ENCODE measurements at places on chromosomes 3 and 15.

DNA sequence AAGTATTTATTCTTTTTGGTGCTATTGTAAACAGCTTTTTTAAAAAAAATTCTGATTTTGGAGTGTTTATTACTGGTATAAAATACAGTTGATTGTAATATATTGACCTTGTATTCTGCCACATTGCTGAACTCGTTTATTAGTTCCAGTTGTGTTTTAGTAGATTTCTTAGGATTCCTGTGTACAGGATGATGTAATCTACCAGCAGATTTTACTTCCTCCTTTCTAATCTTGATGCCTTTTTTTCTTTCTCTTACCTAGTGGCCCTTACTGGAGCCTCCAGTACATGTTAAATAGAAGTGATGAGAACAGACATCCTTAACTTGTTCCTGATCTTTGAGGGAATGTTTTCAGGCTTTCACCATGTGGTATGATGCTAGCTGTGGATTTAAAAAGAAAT lies 70.4 kb upstream of the KY start:
- DNase-seq = no peak

GRCh38 chr15:59419170-59419569 lies 18.8 kb upstream of the FAM81A start:
- DNase-seq = no peak

GRCh38 chr3:144760831-144761230 lies 789.2 kb downstream of the DIPK2A start:
- DNase-seq = no peak

- DNase-seq = peak; percentile 86
These were observed 951 bp downstream of the POMGNT2 start for GRCh38 chr3:43104660-43105595.

DNA sequence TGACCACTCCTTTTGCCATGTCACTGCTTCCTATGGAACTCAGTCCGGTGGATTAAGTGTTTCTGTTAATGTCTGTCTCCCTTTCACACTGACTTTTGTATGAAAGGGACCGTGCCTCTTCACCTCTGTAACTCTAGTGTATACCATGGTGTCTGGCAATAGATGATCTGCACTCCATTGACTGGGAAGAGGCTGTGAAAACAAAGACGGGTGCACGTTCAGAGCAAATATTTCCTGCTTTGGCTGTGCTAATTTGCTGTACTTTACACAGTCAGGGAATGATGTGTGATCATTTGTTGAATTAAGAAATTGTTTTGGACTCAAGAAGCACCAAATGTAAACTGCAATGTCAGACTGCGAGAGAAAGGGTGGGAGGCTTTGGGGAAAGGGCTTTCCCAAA lies 315.2 kb downstream of the RORA start:
- no peak for DNase-seq

DNA sequence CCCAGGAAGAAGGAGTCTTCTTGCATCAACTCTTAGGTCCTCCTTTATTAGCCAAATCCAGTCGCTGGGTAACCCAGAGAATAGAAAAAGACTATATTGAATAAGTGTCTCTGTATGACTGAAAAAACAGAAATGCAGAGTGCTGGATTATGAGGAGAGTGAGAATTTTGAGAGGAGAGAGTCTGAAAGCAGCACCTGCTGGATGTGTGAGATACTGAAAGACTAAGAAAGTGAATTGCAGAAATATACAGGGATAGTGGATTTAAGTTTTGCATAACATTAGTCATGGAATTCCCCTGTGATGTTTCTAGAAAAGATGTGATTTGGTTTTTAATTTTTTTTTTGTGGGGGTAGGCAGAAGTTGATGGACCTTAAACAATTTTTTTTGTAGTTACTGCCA lies 296.5 kb downstream of the MECOM start:
- no peak for DNase-seq

DNA sequence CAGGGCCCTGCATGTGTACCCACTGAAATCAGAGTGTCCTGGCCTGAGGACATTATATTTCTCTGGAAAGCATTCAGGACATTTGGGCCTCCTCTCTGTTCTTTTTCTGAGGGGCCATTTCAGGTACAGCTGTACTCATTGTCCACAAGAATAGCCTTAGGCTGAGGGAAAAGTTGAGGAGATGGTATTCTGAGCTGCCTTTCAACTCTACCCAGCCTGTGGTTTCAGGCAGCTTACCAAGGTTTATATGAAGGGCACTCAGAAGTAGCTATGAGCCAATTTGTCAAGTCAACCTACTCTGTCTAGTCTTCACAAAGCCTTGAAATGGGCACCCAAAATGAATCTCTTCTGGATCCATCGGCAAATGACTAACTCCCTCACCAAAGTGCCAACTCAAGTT lies 9.4 kb downstream of the ATP13A4 start:
- no peak for DNase-seq

DNA sequence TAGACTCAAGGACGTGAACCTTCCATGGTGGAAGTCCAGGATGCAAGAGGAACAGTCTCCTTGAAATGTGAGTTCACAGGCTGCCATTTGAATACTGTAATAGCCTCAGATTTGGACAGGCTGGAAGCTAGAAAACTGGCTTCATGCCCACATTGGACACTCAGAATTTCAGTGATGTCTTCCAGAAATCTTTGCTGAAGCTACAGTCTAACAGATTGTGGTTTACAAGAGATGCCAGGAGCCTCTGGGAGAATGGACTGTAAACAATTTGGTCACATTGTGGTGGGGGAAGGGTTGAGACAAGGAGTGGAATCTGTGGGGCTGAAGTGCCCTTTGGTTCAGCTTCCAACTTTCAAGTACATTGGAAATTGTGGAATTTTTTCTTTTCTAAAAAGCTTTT lies 252.0 kb upstream of the PROK2 start:
- no peak for DNase-seq

- DNase-seq = no peak
These were observed 4.3 kb downstream of the TBC1D2B start for GRCh38 chr15:78073046-78073787.

DNA sequence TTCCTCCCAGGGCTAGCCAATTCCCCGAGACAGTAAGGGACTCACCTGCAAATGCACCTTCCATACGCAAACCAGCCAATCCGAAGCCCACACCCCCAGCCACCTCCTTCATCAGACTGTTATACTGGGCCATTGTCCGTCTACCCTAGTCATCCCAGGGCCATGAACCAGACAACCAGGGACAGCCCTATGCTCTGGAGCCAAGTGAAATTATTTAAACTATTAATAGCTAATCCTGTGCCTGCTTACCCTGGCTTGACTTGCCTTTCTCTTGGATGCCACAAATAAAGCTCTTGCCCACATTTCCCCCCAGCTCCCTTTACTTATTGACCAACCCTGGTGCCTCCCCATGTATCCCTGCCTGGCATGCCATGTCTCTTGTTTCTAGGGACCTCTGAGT lies 4.0 kb upstream of the CHRNB4 start:
- DNase-seq = no peak

GRCh38 chr3:71997066-71997653 lies 212.2 kb upstream of the PROK2 start:
- DNase-seq = no peak

- DNase-seq = no peak
These were observed 2.9 kb downstream of the HDGFL3 start for GRCh38 chr15:83204697-83205096.

GRCh38 chr3:66239513-66240123 lies 18.8 kb downstream of the SLC25A26 start:
- no peak for DNase-seq

DNA sequence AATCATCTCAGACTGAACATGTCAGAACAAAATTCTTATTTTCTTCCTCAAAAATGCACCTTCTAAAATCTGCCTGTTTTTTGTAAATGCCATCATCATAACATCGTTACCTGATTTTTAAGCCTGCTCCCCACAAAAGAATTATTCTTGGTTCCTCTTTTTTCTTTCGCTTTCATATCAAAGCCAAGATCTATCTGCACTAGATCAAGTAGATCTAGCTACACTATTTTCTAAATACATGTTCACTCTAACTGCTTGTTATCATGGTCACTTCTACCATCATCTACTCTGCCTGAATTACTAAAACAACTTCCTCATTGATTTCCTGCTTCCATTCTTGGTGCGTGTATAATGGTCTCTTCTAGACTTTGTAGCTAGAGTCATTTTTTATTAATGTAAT lies 217.7 kb downstream of the ARPP21 start:
- DNase-seq = no peak

DNA sequence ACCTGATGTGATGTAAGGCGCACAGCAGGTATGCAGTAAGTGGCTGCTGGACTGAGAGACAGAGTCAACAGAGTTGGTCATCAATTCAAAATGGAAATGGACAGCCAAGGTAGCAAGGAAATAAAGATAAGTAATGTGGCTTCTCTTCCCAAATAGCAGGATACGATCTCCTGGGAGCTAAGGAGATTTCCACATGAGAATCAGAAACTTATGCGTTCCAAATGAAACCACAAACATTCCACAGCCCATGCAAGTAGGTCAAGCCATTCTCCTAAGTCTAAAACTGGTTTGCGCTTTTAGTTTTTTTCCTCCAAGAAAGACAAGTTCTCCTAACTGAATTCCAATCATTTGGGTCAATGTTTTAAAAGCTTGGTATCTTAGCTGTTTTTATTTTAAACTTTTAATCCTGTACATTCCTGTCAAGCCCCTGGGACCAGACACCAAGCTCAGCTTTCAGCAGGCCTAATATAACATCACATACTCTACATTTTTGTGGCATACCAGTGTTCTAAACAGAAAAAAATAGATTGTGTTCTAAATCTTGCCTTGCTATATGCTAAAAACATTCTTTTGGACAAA lies 73.7 kb upstream of the TSPAN3 start:
- DNase-seq = no peak

GRCh38 chr15:48380198-48380597 lies 49.0 kb downstream of the DUT start:
- DNase-seq = no peak

GRCh38 chr3:23648996-23649395 lies 156.8 kb upstream of the UBE2E1 start:
- no peak for DNase-seq

GRCh38 chr3:7504886-7505775 lies 644.2 kb downstream of the GRM7 start:
- DNase-seq = no peak

DNA sequence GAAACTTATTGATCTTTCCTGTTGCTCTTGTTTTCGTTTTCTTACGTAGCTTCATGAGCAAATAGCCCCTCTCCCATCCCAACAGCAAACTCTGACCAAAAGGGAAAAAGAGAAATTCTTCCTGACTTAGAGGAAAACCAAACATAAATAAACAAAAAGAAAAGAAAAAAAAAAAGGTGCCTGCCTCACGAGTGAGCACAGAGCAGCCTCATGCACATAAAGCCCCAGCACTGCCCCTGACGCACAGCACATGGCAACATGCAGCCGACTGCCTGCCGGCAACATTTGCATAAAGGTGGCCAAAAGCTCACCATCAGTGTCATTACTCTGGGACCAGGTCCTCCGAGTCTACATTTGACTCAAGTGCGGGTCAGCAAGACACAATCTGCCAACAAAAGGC lies 6.4 kb downstream of the POC1A start:
- DNase-seq = no peak

- no peak for DNase-seq
These were observed 84.9 kb upstream of the UBE2E1 start for GRCh38 chr3:23720885-23721284.

- DNase-seq = peak; percentile 5
These were observed 7.6 kb downstream of the TEX264 start for GRCh38 chr3:51678641-51679040.

DNA sequence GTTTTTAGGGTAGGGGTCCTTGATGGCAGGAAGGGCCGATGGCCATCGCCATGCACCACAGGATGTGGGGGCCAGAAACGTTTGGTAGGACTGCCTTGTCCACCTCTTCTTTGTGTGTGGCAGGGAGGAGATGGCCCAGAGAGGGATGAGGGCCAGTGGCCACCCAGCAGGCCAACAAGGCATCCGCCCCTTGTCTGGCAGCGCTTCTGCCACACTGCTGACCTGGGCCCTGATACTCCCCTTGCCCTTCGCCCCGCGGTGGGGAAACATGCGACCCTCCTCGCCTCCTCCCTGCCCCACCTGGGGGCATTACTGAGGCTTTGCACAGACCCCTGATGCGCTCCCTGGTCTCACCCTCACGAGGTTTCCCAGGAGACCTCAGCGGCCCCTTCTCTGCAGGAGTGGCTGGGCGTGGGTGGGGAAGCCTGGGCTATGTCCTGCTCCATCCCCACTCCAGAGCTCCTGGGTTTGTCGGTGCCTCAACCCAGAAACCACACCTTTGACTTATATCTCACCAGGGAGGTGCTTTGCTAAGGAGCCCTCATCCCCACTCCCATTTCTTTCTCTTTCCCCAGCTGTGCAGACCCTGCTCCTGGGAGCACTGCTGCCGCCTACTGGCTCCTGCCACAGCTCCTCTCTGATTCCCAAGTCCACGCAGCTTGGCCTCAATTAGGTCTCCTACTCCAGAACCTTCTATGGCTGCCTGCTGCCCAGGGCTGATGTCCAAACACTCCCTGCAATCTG lies 38.7 kb downstream of the FEM1B start:
- peak; percentile 6 for DNase-seq

DNA sequence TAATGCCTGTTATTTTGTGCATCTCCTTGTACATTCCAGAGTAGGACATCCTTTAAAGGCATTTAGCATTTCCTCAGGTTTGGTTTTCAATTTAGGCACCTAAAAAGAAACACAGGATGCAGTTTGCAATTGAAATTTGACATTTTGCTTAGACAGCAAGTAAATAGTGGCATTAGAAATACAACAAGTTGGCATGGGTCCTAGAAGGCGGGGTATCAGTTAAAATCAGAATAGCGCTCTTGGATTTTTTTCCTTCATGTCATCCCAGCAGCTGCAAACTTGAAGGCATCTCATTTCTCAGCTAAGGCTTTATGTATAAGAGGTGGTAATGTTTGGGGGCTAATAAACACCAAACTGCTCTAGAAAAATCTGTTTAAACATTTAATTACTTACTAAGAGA lies 47.5 kb upstream of the SKOR1 start:
- DNase-seq = no peak

DNA sequence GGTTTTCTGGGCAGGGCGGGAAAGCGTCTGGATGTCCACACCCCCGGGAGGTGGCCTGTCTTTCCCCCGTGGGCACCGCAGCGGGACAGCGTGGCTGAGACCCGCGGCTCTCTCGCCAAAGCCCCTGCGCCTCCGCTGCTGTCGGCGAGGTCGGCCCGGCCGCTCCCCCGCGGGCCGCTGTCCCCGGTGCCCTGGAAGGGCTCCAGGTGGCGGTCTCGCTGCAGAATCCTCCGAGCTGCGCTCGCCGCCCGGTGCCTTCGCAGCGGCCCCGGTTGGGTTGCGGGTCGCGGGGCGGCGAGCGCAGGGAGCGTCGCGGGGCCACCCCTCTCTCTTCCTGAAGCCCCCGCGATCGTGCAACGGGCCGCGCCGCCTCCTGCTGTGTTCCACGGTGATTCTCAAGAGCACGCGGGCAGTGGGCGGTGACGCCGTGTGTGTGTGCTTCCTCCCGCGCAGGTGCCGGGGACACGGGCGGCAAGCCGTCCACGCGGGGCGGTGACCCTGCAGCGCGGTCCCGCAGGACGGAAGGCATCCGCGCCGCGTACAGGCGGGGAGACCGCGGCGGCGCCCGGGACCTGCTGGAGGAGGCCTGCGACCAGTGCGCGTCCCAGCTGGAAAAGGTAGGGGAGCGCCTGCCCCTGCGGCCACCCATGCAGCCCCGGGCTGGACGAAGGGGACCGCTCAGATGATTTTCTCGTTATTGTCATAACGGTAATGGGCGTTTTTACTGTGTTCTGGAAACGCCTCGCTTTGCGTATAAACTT lies 54.4 kb downstream of the LRRK1 start:
- DNase-seq = no peak

- peak; percentile 97 for DNase-seq
These were observed 42.7 kb downstream of the EIF2AK4 start for GRCh38 chr15:39976291-39977274.

Measured in posterior cingulate gyrus (tissue), 11 donors.